ENCODE measurements at places on chromosomes 12 and 14. TPM values are rescaled to one million over a fixed set of nuclear protein-coding genes. Genes with fewer than 3 reads are reported as not detected.

DNA sequence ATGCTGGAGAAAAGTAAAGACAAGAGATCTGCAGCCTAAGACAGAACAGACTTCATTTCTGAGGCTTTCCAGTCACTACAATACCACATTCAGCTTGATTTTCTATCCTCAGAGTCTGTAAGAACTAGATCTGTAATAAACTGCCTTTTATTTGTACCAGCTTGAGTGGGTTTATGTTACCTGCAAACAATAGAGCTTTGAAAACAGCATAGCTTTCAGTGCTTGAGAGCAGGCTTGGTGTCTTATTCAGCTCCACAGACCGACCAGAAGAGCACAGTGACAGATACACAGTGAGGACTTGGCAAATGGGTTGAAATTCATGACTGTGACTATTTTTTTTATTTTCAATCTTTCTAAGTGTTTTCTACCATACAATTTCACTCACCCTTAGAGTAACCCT lies 207.8 kb upstream of the OTX2 start:
- DNase-seq, result no peak
- no peaks in the 10 kb centered on the region for H3K4me1 ChIP-seq
- no peaks in the 10 kb centered on the region for H3K36me3 ChIP-seq

DNA sequence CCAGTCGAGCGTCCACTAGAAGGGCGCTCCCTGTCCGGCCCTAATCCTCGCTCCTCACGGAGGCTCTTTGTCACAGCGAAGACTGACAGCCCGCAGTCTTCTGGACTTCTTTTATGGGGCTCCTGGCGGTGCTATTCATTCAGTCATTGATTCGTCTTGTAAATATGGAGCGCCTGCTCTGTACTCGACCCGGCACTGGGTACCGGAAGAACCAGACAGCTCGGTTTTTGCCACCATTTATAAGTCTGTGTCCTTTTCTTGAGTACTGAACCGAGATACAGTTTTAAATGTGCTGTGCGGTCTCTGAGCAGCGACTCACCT lies 570 bp downstream of the DMAC2L start:
- no peak for DNase-seq
- H3K27me3 ChIP-seq, result no peaks in the 10 kb centered on the region
- no peaks in the 10 kb centered on the region for H3K36me3 ChIP-seq
- peak overlapping the region; percentile 89 for H3K27ac ChIP-seq

- no peaks in the 10 kb centered on the region for H3K4me1 ChIP-seq
- H3K36me3 ChIP-seq, result no peaks in the 10 kb centered on the region
- H3K27ac ChIP-seq, result no peak overlapping the region
Measured at GRCh38 chr12:89087149-89087825, 265.0 kb downstream of the DUSP6 start.

- peaks cover 5% of the 10 kb centered on the region for H3K27me3 ChIP-seq
- no peak for DNase-seq
- no peak overlapping the region for H3K27ac ChIP-seq
- peaks cover 11% of the 10 kb centered on the region for H3K4me1 ChIP-seq
Measured at GRCh38 chr12:124742111-124742510, 121.6 kb downstream of the SCARB1 start.

DNA sequence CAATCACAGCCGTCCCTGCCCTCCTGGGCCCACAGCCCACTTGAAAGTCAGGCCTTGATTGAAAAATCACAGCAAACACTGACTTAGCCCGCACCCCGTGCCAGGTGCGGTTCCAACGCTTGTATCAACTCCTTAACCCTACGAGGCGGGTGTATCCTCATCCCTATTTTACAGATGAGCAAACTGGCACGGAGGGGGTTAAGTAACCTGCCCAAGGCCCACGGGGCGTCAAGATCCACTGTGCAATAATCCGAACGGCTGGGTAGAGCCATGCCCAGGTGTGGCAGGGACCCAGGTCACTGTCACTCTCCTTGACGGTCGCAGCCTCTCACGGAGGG lies 583 bp downstream of the DNAH10 start:
- H3K4me1 ChIP-seq, result peaks cover 16% of the 10 kb centered on the region
- peaks cover 12% of the 10 kb centered on the region for H3K27me3 ChIP-seq
- DNase-seq, result no peak
- H3K27ac ChIP-seq, result no peak overlapping the region

The CD4 gene
- 10.1 TPM for total RNA-seq

The OTX2 gene
- total RNA-seq, result not detected

- H3K27ac ChIP-seq, result peak overlapping the region; percentile 29
- H3K27me3 ChIP-seq, result no peaks in the 10 kb centered on the region
- H3K36me3 ChIP-seq, result no peaks in the 10 kb centered on the region
- DNase-seq, result no peak
Measured at GRCh38 chr12:106227641-106228319, 20.0 kb downstream of the CKAP4 start.

DNA sequence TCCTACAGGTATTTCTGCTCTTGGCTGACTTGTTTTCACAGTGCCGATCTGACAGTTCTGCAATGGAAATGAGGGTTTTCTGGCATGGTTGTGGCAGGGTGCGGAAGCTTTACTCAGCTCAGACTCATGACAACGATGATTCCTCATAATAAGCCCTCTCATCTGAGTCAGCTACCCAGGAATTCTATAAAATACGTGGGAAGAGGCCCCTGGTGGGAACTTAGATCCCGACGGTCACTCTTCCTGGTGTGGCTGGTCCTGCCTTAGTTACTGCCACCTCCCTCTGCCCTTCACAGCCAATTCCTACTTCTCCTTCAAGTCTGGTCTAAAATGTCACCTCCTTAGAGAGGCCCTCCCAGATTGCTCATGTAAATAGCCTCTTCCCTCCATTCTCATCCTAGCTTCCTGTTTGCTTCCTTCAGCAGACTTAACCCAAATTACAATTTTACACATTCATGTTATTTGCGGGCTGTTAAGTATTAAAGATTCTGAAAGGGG lies 104.2 kb upstream of the MAP1LC3B2 start:
- H3K4me1 ChIP-seq, result peaks cover 13% of the 10 kb centered on the region
- H3K4me3 ChIP-seq, result no peak overlapping the region
- no peak for DNase-seq
- H3K27ac ChIP-seq, result no peak overlapping the region
- no peaks in the 10 kb centered on the region for H3K36me3 ChIP-seq

GRCh38 chr12:65536876-65537681 lies 258.6 kb downstream of the MSRB3 start:
- H3K36me3 ChIP-seq, result no peaks in the 10 kb centered on the region
- no peak for DNase-seq
- no peak overlapping the region for H3K27ac ChIP-seq
- H3K4me1 ChIP-seq, result no peaks in the 10 kb centered on the region
- no peaks in the 10 kb centered on the region for H3K27me3 ChIP-seq

- DNase-seq, result peak; percentile 32
- H3K4me1 ChIP-seq, result peaks cover 50% of the 10 kb centered on the region
- H3K36me3 ChIP-seq, result no peaks in the 10 kb centered on the region
- H3K4me3 ChIP-seq, result no peak overlapping the region
- H3K27me3 ChIP-seq, result peaks cover 52% of the 10 kb centered on the region
Measured at GRCh38 chr12:48972213-48972951, 847 bp upstream of the WNT10B start.

The ETFBKMT gene
- 1.2 TPM for total RNA-seq

DNA sequence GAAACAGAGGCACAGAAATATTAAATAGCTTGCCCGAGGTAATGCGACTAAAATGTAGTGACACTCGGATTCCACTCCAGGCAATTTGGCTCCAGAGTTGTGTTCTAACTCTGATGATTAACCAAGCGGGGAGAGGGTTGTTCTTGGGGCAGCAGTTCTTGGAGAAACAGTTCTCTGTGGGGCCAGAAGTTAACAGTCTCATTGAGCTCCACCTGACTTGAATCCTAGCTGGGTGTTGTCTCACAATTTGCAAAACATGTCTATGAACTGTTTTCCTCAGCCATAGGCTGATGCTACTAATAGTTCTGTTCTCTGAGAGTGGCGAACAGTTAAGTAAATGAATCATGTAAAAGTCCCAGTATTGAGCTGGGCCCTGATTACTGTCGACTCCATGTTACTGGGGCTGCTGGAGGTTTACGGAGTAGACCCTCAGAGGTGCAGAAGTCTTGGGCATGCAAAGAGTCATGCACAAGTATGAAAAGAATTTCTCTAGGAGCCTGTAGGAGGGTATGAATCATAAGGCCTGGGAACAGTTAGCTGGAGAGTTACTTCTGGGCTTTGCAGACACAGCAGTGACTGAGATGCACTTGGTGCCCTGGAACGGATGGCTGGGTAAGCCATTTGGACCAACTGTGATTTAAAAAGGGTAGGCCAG lies 15.4 kb upstream of the NIN start:
- H3K27ac ChIP-seq, result no peak overlapping the region
- H3K4me1 ChIP-seq, result no peaks in the 10 kb centered on the region
- DNase-seq, result no peak
- H3K27me3 ChIP-seq, result no peaks in the 10 kb centered on the region
- no peak overlapping the region for H3K4me3 ChIP-seq
- H3K36me3 ChIP-seq, result no peaks in the 10 kb centered on the region

DNA sequence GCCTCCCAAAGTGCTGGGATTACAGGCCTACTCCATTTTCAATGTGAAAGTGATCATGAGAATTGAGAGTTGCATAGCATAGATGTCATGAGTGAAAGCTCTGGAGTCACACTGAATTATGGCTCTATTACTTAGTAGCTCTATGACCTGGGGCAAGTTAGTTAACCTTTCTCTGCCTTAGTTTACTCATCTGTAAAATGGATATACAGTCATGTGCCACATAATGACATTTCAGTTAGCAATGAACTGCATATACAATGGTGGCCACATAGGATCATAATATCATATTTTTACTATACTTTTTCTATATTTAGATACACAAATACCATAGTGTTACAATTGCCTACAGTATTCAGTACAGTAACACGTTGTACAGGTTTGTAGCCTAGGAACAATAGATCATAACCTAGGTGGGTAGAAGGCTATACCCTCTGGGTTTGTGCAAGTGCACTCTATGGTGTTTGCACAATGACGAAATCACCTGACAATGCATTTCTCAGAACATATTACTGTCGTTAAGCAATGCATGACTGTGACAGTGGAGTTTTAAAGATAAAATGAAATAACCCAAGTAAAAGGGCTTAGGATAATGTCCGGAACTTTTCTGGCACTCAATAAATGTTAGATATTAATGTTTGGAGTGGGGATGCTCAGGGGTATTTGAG lies 53.1 kb downstream of the ZFYVE26 start:
- peaks cover 67% of the 10 kb centered on the region for H3K36me3 ChIP-seq
- DNase-seq, result no peak
- H3K27me3 ChIP-seq, result no peaks in the 10 kb centered on the region
- H3K4me3 ChIP-seq, result no peak overlapping the region

DNA sequence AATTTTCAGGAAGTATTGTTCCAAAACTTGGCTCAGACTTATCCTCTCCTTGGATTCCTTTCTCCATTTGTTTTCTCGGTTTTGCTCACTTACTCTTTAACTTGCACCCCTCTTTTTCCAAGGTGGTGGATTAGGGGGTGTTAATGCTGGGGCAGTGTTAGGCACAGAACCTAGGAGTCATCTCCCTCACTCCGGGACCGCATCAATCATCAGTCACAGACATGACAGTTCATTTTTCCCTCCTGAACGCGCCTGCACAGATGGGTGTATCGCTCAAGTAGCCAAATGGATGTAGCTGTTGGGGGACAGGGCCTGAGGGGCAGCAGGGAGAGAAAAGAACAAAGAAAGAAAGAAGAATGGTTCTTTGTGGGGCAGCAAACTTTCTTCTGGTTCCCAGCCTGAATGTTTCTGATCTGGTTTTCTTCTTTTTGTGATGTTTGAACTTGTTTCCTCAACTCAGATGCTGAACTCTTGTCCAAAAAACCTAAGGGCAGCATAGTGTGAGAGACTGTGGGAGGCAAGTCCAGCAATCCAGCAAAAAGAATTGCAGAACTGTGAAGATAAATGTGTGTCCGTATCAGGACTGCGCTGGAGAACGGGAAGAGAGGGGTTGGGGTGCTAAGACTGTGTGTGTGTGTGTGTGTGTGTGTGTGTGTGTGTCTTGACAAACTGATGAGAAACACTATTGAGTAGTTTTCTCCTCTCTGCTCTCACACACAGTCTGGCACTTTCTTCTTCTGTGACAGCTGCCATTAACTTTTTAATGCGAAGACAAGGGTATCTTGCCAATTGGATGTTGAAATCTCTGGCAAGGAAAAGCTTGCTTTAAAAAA lies 131.1 kb downstream of the FBXL14 start:
- H3K4me1 ChIP-seq, result no peaks in the 10 kb centered on the region
- no peaks in the 10 kb centered on the region for H3K27me3 ChIP-seq
- no peak for DNase-seq
- no peaks in the 10 kb centered on the region for H3K36me3 ChIP-seq

- no peak for DNase-seq
- no peaks in the 10 kb centered on the region for H3K36me3 ChIP-seq
- H3K4me3 ChIP-seq, result no peak overlapping the region
- H3K27me3 ChIP-seq, result no peaks in the 10 kb centered on the region
- H3K4me1 ChIP-seq, result no peaks in the 10 kb centered on the region
Measured at GRCh38 chr12:65856521-65856920, 32.2 kb downstream of the HMGA2 start.

DNA sequence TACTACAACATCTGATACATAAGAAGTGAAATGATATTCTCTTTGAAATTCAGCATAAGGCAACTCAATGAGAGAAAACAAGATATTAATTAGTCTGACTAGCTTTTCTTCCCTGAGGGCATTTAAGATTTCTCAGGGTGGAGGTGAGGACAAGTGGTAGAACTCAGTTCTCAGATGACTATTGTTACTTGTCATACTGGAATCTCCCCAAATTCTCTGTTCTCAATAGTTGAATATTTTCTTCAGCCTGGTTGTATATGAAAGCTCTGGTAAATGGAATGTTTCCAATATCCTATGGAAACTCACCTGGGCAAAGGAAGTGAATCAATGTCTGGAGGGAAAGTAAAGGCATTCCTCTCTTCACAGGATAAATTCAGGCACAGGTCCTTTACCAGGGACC lies 18.2 kb upstream of the ITGA5 start:
- no peaks in the 10 kb centered on the region for H3K36me3 ChIP-seq
- peaks cover 13% of the 10 kb centered on the region for H3K4me1 ChIP-seq

GRCh38 chr12:22163594-22163993 lies 117.6 kb downstream of the CMAS start:
- no peak overlapping the region for H3K27ac ChIP-seq
- H3K4me1 ChIP-seq, result peaks cover 16% of the 10 kb centered on the region
- H3K4me3 ChIP-seq, result no peak overlapping the region
- no peaks in the 10 kb centered on the region for H3K36me3 ChIP-seq
- no peaks in the 10 kb centered on the region for H3K27me3 ChIP-seq
- no peak for DNase-seq

- no peaks in the 10 kb centered on the region for H3K36me3 ChIP-seq
- H3K4me3 ChIP-seq, result no peak overlapping the region
- no peaks in the 10 kb centered on the region for H3K27me3 ChIP-seq
- peaks cover 4% of the 10 kb centered on the region for H3K4me1 ChIP-seq
Measured at GRCh38 chr14:102158797-102159196, 19.1 kb downstream of the WDR20 start.

The CMKLR1 gene
- total RNA-seq, result 63.2 TPM

The HCAR1 gene
- 0.15 TPM for total RNA-seq

- H3K27ac ChIP-seq, result no peak overlapping the region
- H3K4me1 ChIP-seq, result peaks cover 3% of the 10 kb centered on the region
- no peaks in the 10 kb centered on the region for H3K27me3 ChIP-seq
- no peak for DNase-seq
Measured at GRCh38 chr12:67434671-67435370, 165.7 kb downstream of the CAND1 start.

DNA sequence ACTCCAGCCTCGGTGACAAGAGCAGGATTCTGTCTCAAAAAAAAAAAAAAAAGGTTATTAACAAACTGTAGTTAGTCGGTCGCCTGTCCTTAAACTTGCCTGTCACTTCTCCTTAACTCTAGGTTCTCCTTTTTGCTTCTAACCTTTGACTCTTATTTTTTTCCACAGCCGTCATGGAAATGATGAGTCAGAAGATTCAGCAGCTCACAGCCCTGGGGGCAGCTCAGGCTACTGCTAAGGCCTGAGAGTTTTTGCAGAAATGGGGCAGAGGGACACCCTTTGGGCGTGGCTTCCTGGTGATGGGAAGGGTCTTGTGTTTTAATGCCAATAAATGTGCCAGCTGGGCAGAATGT lies 418 bp upstream of the MYG1 start:
- peak overlapping the region; percentile 60 for H3K27ac ChIP-seq
- peak overlapping the region; percentile 78 for H3K4me3 ChIP-seq
- peaks cover 25% of the 10 kb centered on the region for H3K36me3 ChIP-seq
- no peaks in the 10 kb centered on the region for H3K27me3 ChIP-seq
- DNase-seq, result peak; percentile 50
